ENCODE measurements at places on chromosomes 5 and 9. TPM values are rescaled to one million over a fixed set of nuclear protein-coding genes. Genes with fewer than 3 reads are reported as not detected.

GRCh38 chr9:16368237-16369087, 502.0 kb downstream of the BNC2 start:
- H3K4me3 ChIP-seq: no peak overlapping the region
- no peaks in the 10 kb centered on the region for H3K36me3 ChIP-seq
- H3K27ac ChIP-seq: no peak overlapping the region

The ZBED3 gene
- 4.0 TPM for total RNA-seq

The BDP1 gene
- total RNA-seq: 45.8 TPM

DNA sequence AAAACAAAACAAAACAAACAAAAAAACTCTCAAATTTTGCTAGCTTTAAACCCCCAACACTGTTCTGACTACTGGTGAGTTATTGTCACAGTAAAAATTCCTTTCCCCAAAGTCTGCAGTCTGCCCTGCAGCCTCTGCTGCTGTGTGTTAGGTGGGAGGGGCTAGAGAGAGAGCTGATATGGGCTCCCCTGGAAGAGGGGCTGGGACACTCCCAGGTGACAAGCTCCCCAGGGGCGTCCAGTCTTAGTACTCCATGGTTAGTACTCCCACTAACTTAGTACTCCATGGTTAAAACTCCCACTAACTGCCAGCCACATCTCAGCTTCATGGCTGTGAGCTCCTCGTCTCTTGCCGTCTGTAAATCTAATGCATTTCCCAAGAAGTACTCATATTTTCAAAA, 191.9 kb downstream of the FANCC start:
- no peaks in the 10 kb centered on the region for H3K36me3 ChIP-seq
- no peak for DNase-seq
- peaks cover 6% of the 10 kb centered on the region for H3K4me1 ChIP-seq
- no peaks in the 10 kb centered on the region for H3K27me3 ChIP-seq
- no peak overlapping the region for H3K27ac ChIP-seq

The FAM221B gene
- total RNA-seq: not detected

GRCh38 chr5:77355080-77355479, 137.0 kb downstream of the WDR41 start:
- H3K4me3 ChIP-seq: no peak overlapping the region
- no peaks in the 10 kb centered on the region for H3K4me1 ChIP-seq
- no peaks in the 10 kb centered on the region for H3K27me3 ChIP-seq
- no peak overlapping the region for H3K27ac ChIP-seq
- no peaks in the 10 kb centered on the region for H3K36me3 ChIP-seq
- DNase-seq: no peak

The ANKRD18A gene
- total RNA-seq: 0.25 TPM

DNA sequence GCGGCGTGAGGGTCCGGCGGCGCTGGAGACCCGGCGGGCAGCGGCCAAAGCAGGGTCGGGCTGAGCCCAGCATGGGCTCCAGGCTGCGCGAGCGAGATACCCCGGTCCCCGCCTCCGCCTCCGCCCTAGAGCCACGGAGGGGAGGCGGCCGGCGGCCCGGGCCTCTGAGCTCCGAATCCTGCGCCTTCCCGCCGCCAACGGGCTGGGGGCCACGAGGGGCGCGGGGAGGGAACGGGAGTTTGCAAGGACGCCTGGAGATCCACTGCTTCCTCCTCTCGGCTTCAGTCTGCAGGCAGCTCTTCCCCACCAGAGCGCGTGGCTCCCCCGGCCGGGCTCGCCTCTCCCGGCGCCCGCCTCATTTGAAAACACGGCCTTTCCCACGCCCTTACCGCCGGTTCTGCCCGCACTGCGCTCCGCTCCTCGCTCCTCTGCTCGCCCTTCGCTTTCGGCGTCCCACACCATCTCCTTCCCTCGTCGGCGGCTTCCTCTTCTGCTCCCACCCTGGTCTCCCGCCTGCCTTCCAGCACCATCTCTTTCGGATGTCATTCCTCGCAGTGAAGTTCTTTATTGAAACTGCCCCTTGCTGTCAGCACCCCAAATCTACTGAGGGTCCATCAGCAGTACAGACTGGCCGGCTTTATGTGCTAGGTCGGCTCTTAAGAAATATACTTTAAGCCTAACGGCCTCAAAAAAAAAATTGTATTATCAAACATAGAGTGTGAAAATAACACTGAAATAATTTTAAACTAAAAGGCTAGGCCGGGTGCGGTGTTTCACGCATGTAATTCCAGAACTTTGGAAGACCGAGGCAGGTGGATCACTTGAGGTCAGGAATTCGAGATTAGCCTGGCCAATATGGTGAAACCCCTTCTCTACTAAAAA, 105.0 kb upstream of the FAM120A start:
- H3K4me1 ChIP-seq: peaks cover 9% of the 10 kb centered on the region
- DNase-seq: no peak
- peaks cover 19% of the 10 kb centered on the region for H3K27me3 ChIP-seq
- H3K27ac ChIP-seq: no peak overlapping the region
- H3K4me3 ChIP-seq: no peak overlapping the region

The TYRP1 gene
- total RNA-seq: not detected

DNA sequence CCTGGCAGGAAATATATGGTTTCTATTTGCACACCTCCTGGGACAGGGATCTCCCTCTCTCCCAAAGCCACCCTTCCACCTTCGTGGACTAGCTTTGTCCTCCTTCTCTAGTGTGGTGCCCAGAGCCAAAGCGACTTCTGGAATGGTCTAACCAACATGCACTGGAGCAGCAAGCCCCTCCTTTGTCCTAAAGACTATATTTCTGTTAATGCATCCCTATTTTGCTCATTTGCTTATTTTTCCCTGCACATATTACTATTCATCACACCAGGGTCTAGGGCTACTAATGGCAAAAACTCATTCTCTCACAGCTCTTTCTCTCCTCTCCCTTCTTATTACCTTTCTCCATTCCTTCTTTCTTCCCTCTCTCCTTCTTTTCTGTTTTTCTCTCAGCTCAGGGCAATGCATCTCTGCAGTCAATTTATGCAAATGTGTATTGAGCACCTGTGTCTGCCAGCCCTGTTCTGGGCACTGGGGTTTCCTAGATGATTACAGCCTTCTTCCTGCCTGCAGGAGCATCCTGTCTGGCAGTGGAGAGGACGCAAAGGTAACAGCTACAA, 2.8 kb upstream of the NEURL1B start:
- H3K4me3 ChIP-seq: no peak overlapping the region
- H3K27me3 ChIP-seq: peaks cover 5% of the 10 kb centered on the region
- no peak for DNase-seq

The ARSK gene
- 3.5 TPM for total RNA-seq

DNA sequence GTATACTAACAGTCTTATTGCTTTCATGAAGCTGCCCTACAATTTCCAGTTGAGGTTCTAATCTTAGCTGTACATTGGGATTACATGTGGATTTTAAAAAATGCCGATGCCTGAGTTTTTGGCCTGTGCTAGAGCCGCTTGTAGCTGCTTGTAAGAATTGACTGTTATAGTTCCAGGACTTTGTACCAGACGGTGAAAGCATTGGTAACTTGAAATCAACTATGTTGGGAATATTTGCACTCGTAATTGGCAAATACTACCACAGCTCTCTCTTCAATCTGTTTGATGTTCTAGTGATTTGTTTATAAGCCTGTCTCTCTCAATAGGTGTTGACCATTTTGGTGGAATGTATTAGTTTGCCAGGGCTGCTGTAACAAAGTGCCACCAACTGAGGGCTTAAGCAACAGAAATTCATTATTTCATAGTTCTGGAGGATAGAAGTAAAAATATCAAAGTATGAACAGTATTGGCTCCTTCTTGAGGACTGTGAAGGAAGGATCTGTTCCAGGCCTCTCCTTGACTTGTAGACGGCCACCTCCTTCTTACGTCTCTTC, 50.5 kb upstream of the DHFR start:
- no peak overlapping the region for H3K4me3 ChIP-seq
- H3K36me3 ChIP-seq: no peaks in the 10 kb centered on the region
- H3K4me1 ChIP-seq: peaks cover 10% of the 10 kb centered on the region
- H3K27ac ChIP-seq: no peak overlapping the region
- DNase-seq: no peak

GRCh38 chr9:123649909-123650308, 280.0 kb downstream of the DENND1A start:
- no peak overlapping the region for H3K27ac ChIP-seq
- H3K4me1 ChIP-seq: no peaks in the 10 kb centered on the region
- no peak overlapping the region for H3K4me3 ChIP-seq
- H3K36me3 ChIP-seq: no peaks in the 10 kb centered on the region
- no peak for DNase-seq

The ZER1 gene
- total RNA-seq: 35.2 TPM

The SPRY4 gene
- 1.3 TPM for total RNA-seq

GRCh38 chr9:95974389-95974788, 98.9 kb downstream of the ERCC6L2 start:
- no peak overlapping the region for H3K4me3 ChIP-seq
- peaks cover 10% of the 10 kb centered on the region for H3K36me3 ChIP-seq
- no peak for DNase-seq
- H3K27ac ChIP-seq: no peak overlapping the region
- no peaks in the 10 kb centered on the region for H3K27me3 ChIP-seq

The RAB3C gene
- not detected for total RNA-seq

GRCh38 chr5:10854506-10855277, 93.7 kb upstream of the DAP start:
- H3K27ac ChIP-seq: no peak overlapping the region
- peaks cover 7% of the 10 kb centered on the region for H3K4me1 ChIP-seq
- DNase-seq: no peak
- H3K36me3 ChIP-seq: no peaks in the 10 kb centered on the region

- no peak overlapping the region for H3K4me3 ChIP-seq
- H3K4me1 ChIP-seq: peaks cover 7% of the 10 kb centered on the region
- no peak overlapping the region for H3K27ac ChIP-seq
Measured at GRCh38 chr5:95916687-95917085, 45.0 kb downstream of the ELL2 start.

The RASGRF2 gene
- 6.1 TPM for total RNA-seq

DNA sequence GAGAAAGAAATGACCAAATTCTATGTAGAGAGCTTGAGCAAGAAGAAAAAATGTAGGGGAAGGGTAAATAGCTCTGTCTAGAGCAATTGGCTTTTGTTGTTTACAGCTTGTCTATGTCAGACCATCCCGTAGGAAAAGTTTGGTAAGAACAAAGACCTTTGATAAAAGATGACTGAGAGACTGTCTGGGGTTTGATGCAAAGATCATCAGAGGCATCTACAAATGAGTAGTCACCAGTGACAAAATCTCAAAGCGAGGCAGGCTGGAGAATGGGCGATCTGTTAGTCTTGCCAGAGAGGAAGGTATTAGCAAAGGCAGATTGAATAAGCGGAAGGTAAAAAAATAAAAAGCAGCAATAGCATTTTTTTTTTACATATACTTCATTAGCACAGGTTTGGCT, 125.0 kb upstream of the RASGRF2 start:
- no peak for DNase-seq
- H3K36me3 ChIP-seq: no peaks in the 10 kb centered on the region
- H3K4me1 ChIP-seq: peaks cover 15% of the 10 kb centered on the region
- H3K27me3 ChIP-seq: no peaks in the 10 kb centered on the region
- no peak overlapping the region for H3K4me3 ChIP-seq
- no peak overlapping the region for H3K27ac ChIP-seq

DNA sequence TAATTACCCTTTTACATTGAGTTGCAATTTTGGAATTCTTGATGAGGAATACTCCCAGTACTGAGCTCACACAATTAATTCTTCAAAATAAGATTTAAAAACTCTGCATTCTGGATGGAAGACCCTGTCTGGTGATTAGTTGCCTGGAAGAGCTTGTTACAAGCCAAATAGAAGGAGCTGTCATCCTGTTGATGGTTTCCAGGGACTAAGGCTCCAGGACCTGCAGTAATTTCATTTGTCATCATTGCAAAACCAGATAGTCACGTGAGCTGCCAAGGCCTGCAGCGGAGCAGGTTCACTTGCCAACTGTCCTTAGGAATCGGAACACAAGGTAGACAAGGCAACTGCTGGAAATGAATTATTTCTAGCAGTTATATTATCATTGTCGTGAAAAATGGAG, 597.7 kb downstream of the CCDC171 start:
- no peaks in the 10 kb centered on the region for H3K36me3 ChIP-seq
- H3K4me3 ChIP-seq: no peak overlapping the region
- H3K4me1 ChIP-seq: no peaks in the 10 kb centered on the region
- no peak for DNase-seq
- no peaks in the 10 kb centered on the region for H3K27me3 ChIP-seq

- no peak for DNase-seq
- H3K4me3 ChIP-seq: no peak overlapping the region
- H3K36me3 ChIP-seq: no peaks in the 10 kb centered on the region
Measured at GRCh38 chr9:27442464-27442863, 81.6 kb upstream of the IFNK start.

DNA sequence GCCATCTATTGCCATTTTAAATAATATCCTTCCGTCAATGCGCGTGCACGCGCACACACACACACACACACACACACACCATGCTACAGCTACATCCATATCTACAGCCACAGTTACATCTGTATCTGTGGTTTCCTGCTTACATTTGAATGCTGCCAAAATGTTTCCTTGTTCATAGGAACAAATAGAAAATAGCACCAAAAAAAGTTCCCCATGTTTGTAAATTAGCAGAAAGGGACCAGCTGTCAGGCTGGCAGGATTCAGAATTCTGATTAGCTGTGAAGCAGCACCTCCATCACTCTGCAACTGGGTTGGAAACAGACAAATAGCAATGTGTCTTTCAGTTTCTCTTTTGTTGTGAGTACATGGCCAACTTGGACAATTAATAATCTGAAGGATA, 601.5 kb downstream of the IRX1 start:
- no peak overlapping the region for H3K4me3 ChIP-seq
- no peak overlapping the region for H3K27ac ChIP-seq
- no peak for DNase-seq

- no peak for DNase-seq
- no peaks in the 10 kb centered on the region for H3K36me3 ChIP-seq
- H3K27ac ChIP-seq: no peak overlapping the region
- no peaks in the 10 kb centered on the region for H3K4me1 ChIP-seq
- no peak overlapping the region for H3K4me3 ChIP-seq
Measured at GRCh38 chr5:100505984-100506670, 29.0 kb upstream of the FAM174A start.

- no peak overlapping the region for H3K4me3 ChIP-seq
- H3K4me1 ChIP-seq: no peaks in the 10 kb centered on the region
- no peaks in the 10 kb centered on the region for H3K36me3 ChIP-seq
- no peaks in the 10 kb centered on the region for H3K27me3 ChIP-seq
- H3K27ac ChIP-seq: no peak overlapping the region
Measured at GRCh38 chr9:80651044-80651443, 1038.3 kb downstream of the TLE1 start.

DNA sequence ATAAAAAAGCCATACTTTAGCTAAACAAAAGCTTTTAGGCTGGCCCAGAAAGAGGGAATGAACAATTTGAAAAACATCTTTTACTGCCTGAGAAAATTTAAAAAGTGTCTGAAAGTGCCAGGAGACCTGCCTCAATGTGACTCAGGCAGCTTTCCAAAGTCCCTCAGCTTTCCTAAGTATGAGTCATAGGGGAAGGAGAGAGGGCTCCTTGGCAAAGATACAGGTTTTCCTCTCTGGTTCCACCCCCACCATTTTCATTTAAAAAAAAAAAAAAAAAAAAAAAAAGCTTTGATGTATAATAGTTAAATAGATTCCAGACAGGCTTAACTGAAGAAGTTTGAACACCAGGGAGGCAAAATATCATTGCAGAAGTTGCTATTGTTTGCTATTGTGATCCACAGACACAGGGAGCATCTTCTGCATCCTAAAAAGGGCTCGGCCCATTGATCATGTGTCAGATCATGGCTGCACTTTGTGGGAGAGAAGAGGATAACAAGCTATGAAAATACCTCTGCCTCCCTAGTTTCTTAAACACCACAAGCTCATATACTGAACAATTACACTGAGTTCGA, 71.5 kb downstream of the MRPS27 start:
- H3K36me3 ChIP-seq: peaks cover 2% of the 10 kb centered on the region
- no peak for DNase-seq
- H3K4me3 ChIP-seq: no peak overlapping the region
- no peak overlapping the region for H3K27ac ChIP-seq
- no peaks in the 10 kb centered on the region for H3K27me3 ChIP-seq

The NIPAL4 gene
- total RNA-seq: 1.3 TPM

All from natural killer cell (primary cell).